M059J (cell line): ENCODE measurements at places on chromosomes 1 and 21. TPM values are rescaled to one million over a fixed set of nuclear protein-coding genes. Genes with fewer than 3 reads are reported as not detected.

Gene ROR1
- 1.1 and 2.5 TPM in 2 replicates for total RNA-seq

Gene SLC6A9
- 2.1 and 5.1 TPM in 2 replicates for total RNA-seq

Gene BCAR3
- total RNA-seq = 52.4 and 72.2 TPM in 2 replicates

Gene TCHHL1
- total RNA-seq = not detected in 2 replicates

Gene OR10Z1
- total RNA-seq = not detected in 2 replicates

Gene GUCA2B
- total RNA-seq = not detected in 2 replicates

Gene ANKRD65
- 0.17 and 0.64 TPM in 2 replicates for total RNA-seq

Gene BSND
- not detected in 2 replicates for total RNA-seq

Gene HNRNPU
- 246 and 357 TPM in 2 replicates for total RNA-seq

Gene CYP4A22
- total RNA-seq = not detected in 2 replicates

Gene OR2L8
- total RNA-seq = not detected in 2 replicates

Gene PROX1
- 0.02 and 0.17 TPM in 2 replicates for total RNA-seq

Gene BTBD8
- 4.6 and 6.9 TPM in 2 replicates for total RNA-seq

Gene JAM2
- total RNA-seq = 1.7 and 3.0 TPM in 2 replicates

Gene HSPB7
- total RNA-seq = 1.4 and 1.9 TPM in 2 replicates

Gene NMNAT2
- 8.2 and 25.2 TPM in 2 replicates for total RNA-seq

Gene TMEM82
- not detected in 2 replicates for total RNA-seq

Gene SLX9
- total RNA-seq = 10.8 and 23.4 TPM in 2 replicates

Gene OR14K1
- total RNA-seq = not detected in 2 replicates

Gene ABCG1
- not detected in 2 replicates for total RNA-seq

Gene OR2W3
- not detected in 2 replicates for total RNA-seq

Gene FCN3
- total RNA-seq = not detected in 2 replicates

Gene CCDC181
- 0.37 and 1.4 TPM in 2 replicates for total RNA-seq

Gene OR2M3
- not detected in 2 replicates for total RNA-seq

Gene MRPS21
- total RNA-seq = 42.4 and 49.3 TPM in 2 replicates

Gene SYPL2
- total RNA-seq = 0.05 TPM in 1 of 2 replicates, not detected in the other

Gene CLDN14
- total RNA-seq = not detected in 2 replicates

Gene OR2T29
- total RNA-seq = not detected in 2 replicates

Gene CR1L
- 3.6 TPM in 1 of 2 replicates, not detected in the other for total RNA-seq

Gene PCSK9
- total RNA-seq = 1.7 and 3.0 TPM in 2 replicates

Gene XCL2
- total RNA-seq = 0.39 TPM in 1 of 2 replicates, not detected in the other

Gene WDR64
- not detected in 2 replicates for total RNA-seq

Gene VANGL2
- total RNA-seq = 0.27 and 0.34 TPM in 2 replicates

Gene AMY1C
- not detected in 2 replicates for total RNA-seq

Gene CSMD2
- total RNA-seq = 11.8 and 23.0 TPM in 2 replicates

Gene BARHL2
- total RNA-seq = not detected in 2 replicates

Gene PPFIA4
- 2.5 and 12.1 TPM in 2 replicates for total RNA-seq

Gene PHLDA3
- 7.6 and 17.3 TPM in 2 replicates for total RNA-seq

Gene MEX3A
- total RNA-seq = 2.5 and 3.2 TPM in 2 replicates

Gene SERINC2
- total RNA-seq = 134 and 164 TPM in 2 replicates

Gene PTPN14
- total RNA-seq = 13.8 and 27.4 TPM in 2 replicates

Gene CLCNKA
- 0.42 TPM in 1 of 2 replicates, not detected in the other for total RNA-seq

Gene FAM89A
- 7.3 and 9.4 TPM in 2 replicates for total RNA-seq

Gene SLC6A17
- total RNA-seq = 0.12 and 0.59 TPM in 2 replicates

Gene TRNP1
- 3.9 and 11.6 TPM in 2 replicates for total RNA-seq

Gene OR2G6
- not detected in 2 replicates for total RNA-seq

Gene OR2L3
- not detected in 2 replicates for total RNA-seq

Gene SELENBP1
- 2.6 and 4.5 TPM in 2 replicates for total RNA-seq

Gene SH3BP5L
- total RNA-seq = 14.9 and 21.0 TPM in 2 replicates

Gene TNFRSF4
- total RNA-seq = not detected in 2 replicates

Gene SPRR1B
- not detected in 2 replicates for total RNA-seq

Gene MAP1LC3C
- total RNA-seq = not detected in 2 replicates

Gene NCF2
- total RNA-seq = 10.8 and 17.1 TPM in 2 replicates

Gene ALPL
- 0.71 TPM in 1 of 2 replicates, not detected in the other for total RNA-seq

Gene SHE
- total RNA-seq = not detected in 2 replicates

Gene MANEAL
- 6.5 and 7.2 TPM in 2 replicates for total RNA-seq

Gene RCAN1
- 160 and 181 TPM in 2 replicates for total RNA-seq

Gene ARHGEF11
- total RNA-seq = 17.1 and 19.2 TPM in 2 replicates

Gene ZBED6
- 6.4 and 7.4 TPM in 2 replicates for total RNA-seq
